ENCODE measurements at places on chromosomes 3 and 15.

GRCh38 chr3:185225080-185225479 is 28.8 kb downstream of the EHHADH start:
- H3K4me3 ChIP-seq = no peak overlapping the region
- H3K27ac ChIP-seq = no peak overlapping the region
- no peaks in the 10 kb centered on the region for H3K27me3 ChIP-seq
- H3K36me3 ChIP-seq = peaks cover 50% of the 10 kb centered on the region
- H3K4me1 ChIP-seq = no peaks in the 10 kb centered on the region

DNA sequence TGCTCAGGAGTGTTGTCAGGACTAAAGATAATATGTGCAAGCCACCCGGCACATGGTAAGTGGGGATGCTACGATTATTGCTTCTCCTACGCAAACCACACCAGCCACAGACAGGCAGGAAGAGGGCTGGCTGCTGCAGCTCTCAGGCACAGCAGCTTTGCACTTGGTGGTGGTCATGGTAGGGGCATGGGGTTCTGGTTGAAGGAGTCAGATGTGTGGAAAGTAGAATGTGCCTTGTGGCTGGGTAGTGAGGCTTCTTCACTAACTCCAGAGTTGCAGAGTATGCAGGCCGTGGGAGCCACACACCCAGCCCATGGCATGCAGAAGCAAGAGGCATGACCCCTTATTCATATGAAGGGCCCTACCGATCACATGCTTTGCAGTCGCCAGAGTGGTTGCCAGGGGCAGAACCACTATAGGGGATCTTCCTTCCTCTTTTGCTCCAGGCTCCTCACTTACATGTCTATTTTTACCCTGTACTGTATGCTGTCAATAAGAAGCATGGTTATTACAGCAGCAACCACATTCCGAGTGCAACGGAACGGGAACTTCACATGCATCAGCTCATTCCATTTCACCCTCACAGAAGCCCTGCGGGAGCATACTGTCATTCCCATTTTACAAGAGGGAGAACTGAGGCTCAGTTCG is 59.2 kb upstream of the HERC1 start:
- no peaks in the 10 kb centered on the region for H3K4me1 ChIP-seq
- no peak for DNase-seq
- peaks cover 11% of the 10 kb centered on the region for H3K27me3 ChIP-seq
- no peak overlapping the region for H3K4me3 ChIP-seq

DNA sequence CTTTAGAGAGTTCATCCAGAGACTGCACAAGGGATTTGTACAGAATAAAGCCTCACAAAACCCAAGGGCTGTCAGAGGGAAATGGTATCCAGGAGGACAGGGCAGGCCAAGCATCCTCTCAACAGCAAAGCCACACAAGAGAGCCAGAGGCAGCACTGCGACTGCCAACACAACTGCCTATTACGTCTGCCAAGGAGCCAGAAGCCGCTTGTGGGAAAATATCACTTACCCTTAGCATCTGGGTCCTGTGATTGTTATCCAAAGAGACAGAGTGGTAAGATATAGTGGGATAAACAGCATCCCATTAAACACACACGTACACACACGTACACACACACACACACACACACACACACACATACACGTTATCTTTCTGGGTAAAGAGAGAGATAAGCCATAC is 618.3 kb upstream of the AGTR1 start:
- no peak overlapping the region for H3K4me3 ChIP-seq
- H3K27me3 ChIP-seq = no peaks in the 10 kb centered on the region
- H3K27ac ChIP-seq = peak overlapping the region; percentile 3
- peaks cover 7% of the 10 kb centered on the region for H3K4me1 ChIP-seq
- H3K36me3 ChIP-seq = no peaks in the 10 kb centered on the region

- DNase-seq = peak; percentile 63
- H3K36me3 ChIP-seq = no peaks in the 10 kb centered on the region
- H3K27ac ChIP-seq = no peak overlapping the region
These were observed 2.0 kb downstream of the KLF15 start for GRCh38 chr3:126355251-126355650.

DNA sequence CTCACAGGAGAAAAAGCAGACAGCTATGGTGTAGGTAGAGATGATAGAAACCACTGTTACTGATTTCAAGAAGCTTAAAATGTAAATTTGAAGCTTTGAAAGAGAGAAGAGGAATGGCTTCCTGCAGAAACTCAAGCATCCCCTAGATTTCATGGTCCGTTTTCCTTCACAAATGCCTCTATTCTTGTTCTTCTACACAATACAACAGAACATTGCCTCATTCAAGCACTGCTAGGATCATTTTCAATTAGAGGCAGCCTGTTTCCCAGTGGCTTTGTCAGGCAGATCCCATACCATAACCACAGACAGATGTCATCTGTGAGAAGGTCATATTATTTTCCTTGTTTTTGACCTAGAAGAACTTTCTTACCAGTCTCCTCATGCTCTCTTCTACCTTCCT is 77.9 kb upstream of the SPRED1 start:
- DNase-seq = no peak
- no peaks in the 10 kb centered on the region for H3K36me3 ChIP-seq
- H3K4me1 ChIP-seq = no peaks in the 10 kb centered on the region
- H3K27me3 ChIP-seq = no peaks in the 10 kb centered on the region
- H3K4me3 ChIP-seq = no peak overlapping the region

- no peak for DNase-seq
- no peaks in the 10 kb centered on the region for H3K36me3 ChIP-seq
- H3K27me3 ChIP-seq = no peaks in the 10 kb centered on the region
- H3K4me3 ChIP-seq = no peak overlapping the region
These were observed 22.5 kb downstream of the CNTN3 start for GRCh38 chr3:74591946-74592345.

GRCh38 chr15:89130201-89130600 is 41.9 kb downstream of the ABHD2 start:
- no peaks in the 10 kb centered on the region for H3K27me3 ChIP-seq
- peaks cover 11% of the 10 kb centered on the region for H3K36me3 ChIP-seq
- no peak overlapping the region for H3K27ac ChIP-seq
- no peak overlapping the region for H3K4me3 ChIP-seq

GRCh38 chr3:190526787-190527762 is 13.2 kb downstream of the IL1RAP start:
- H3K4me3 ChIP-seq = no peak overlapping the region
- no peak for DNase-seq
- no peak overlapping the region for H3K27ac ChIP-seq
- H3K4me1 ChIP-seq = peaks cover 3% of the 10 kb centered on the region

DNA sequence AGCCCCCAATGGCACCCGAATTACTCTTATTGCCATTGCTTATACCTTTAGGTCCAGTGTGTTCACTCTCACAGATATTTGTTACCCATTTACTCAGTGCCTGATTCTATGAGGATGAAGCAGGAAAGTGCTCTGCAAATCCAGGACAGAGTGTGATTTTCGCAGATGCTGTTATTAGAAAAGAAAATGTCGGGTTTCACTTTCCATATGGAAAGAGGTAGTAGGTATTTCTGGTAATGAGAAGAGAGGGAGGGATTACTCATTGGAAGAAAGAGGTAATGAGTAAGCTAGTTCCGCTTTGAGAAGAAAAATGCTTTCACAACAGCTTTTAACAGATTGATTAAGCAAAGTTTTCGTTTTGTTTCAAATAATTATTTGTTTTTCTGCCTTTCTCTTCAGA is 336.3 kb upstream of the CFAP20DC start:
- H3K27me3 ChIP-seq = no peaks in the 10 kb centered on the region
- no peaks in the 10 kb centered on the region for H3K4me1 ChIP-seq
- no peaks in the 10 kb centered on the region for H3K36me3 ChIP-seq
- no peak for DNase-seq

DNA sequence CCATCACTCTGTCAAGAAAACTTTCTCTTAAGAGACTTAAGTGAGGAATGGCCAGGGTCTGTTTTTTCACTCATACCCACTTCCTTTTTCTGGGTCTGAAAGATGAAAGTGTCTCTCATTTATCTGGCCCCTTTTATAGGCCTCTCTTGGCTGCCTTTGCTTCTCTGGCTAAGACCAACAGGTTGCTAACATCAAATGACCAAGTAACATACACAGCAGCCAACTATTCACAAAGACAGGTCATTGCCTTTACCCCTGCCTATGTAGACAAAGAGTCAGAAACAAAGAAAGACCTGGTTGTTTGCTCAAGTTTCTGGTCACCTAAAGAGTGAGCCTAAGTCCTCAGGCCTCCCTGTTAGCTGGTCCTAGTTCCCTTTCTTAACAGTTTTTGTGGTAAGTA is 24.0 kb upstream of the CSTA start:
- no peak overlapping the region for H3K4me3 ChIP-seq
- no peak for DNase-seq
- no peak overlapping the region for H3K27ac ChIP-seq
- peaks cover 57% of the 10 kb centered on the region for H3K27me3 ChIP-seq

DNA sequence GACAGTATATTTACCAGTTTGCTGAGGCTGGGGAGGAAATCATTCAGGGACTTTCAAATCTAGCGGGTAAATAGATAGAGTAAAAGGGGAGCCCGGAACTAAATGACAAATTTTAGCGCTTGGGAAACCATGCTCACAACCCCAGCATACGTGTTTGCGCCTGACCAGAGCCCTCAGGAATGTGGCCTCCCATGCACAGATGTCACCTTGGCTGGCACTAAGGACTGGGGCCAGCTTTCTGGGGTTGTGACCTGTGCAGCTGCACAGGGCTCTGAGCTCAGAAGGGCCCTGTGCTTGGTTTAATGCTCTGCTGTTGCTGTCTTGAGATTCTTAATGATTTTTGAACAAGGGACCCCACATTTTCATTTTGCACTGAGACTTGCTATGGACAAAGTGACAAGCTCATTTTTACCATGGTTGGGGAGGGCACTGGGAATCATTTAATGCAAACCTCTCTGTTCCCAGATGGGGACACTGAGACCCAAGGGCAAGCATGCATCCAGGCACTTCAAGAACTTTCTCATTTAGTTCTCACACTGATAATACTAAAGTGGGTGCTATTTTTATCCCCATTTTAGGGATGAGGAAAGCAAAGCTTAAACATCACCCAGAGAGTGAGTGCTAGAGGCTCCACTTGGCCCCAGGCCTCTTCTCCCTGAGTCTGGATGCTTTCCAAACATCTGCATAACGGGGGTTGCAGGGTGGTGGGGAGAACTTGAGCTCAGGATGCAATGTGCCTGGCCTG is 44.1 kb upstream of the FAM107A start:
- H3K36me3 ChIP-seq = no peaks in the 10 kb centered on the region
- H3K4me1 ChIP-seq = peaks cover 5% of the 10 kb centered on the region
- DNase-seq = no peak
- no peak overlapping the region for H3K27ac ChIP-seq
- H3K27me3 ChIP-seq = peaks cover 11% of the 10 kb centered on the region

Data from endodermal cell (in vitro differentiated cells).